Heart left ventricle (tissue), 16 donors: ENCODE measurements at places on chromosomes 7 and 10.

- H3K4me1 ChIP-seq = no peaks in the 10 kb centered on the region
- no peaks in the 10 kb centered on the region for H3K36me3 ChIP-seq
- H3K27me3 ChIP-seq = no peaks in the 10 kb centered on the region
- H3K4me3 ChIP-seq = no peak overlapping the region
- no peak for DNase-seq
Measured at GRCh38 chr10:12777840-12778585, 223.5 kb downstream of the CCDC3 start.

GRCh38 chr7:129401228-129401966 lies 32.8 kb upstream of the STRIP2 start:
- DNase-seq = no peak
- H3K27ac ChIP-seq = no peak overlapping the region
- H3K4me1 ChIP-seq = no peaks in the 10 kb centered on the region
- no peaks in the 10 kb centered on the region for H3K36me3 ChIP-seq

DNA sequence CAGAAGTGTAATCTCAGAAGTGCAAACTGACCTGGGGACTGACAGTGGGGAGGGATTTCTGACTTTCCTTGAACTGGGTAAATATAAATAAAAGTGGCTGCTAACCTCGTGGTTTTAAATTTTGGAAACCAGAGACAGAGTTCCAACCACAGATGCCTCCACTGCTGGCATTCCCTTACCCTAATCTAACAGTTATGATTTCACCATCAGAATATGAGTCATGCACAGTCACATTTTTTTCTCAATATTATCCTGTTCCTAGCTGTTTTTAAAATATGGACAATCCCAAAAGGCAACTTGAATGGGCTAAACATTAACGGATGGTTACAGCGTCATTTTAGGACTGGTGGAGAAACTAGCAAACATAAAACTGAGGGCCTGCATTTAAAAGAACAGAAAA lies 264.3 kb upstream of the INHBA start:
- H3K27ac ChIP-seq = no peak overlapping the region
- H3K36me3 ChIP-seq = peaks cover 28% of the 10 kb centered on the region
- H3K27me3 ChIP-seq = no peaks in the 10 kb centered on the region
- DNase-seq = no peak
- H3K4me3 ChIP-seq = no peak overlapping the region
- no peaks in the 10 kb centered on the region for H3K4me1 ChIP-seq

DNA sequence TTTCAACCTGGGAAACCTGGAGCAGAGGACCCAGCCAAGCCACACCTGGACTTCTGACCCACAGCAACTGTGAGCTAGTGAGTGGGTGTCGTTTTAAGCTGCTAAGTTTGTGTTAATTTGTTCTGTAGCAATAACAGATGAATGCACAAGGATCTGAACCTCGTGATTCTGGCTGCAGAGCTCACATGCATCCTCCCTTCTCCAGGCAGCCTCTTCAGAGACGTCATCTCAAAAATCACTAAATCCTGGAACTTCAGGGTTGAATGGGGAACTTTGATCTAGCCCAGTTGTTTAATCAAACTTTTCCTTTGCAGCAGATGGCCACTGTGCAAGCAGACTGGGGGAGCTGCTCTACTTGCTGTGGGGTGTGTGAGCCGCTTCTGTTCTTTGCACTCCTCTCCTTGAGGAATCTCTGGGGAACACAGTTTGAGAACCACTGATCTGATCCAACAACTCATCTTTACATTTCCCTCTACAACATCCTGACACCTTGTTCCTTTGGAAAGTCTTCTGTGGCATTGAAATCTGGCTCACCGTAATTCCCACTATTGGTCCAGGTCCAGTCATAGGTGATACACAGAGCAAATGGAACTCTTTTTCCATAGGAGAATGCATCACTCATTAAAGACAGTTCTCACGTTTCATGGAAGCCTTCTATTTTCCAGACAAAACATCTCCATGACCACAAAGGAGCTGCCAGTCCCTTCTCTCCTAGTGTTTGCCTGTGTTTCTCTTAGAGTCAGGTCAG lies 90.3 kb downstream of the CHN2 start:
- peaks cover 5% of the 10 kb centered on the region for H3K4me1 ChIP-seq
- DNase-seq = no peak
- H3K4me3 ChIP-seq = no peak overlapping the region
- no peaks in the 10 kb centered on the region for H3K27me3 ChIP-seq
- no peak overlapping the region for H3K27ac ChIP-seq

GRCh38 chr10:32952541-32953276 lies 5.3 kb downstream of the ITGB1 start:
- H3K27ac ChIP-seq = no peak overlapping the region
- no peaks in the 10 kb centered on the region for H3K36me3 ChIP-seq
- H3K4me3 ChIP-seq = no peak overlapping the region
- H3K4me1 ChIP-seq = peaks cover 92% of the 10 kb centered on the region
- no peak for DNase-seq
- no peaks in the 10 kb centered on the region for H3K27me3 ChIP-seq

- H3K27ac ChIP-seq = no peak overlapping the region
- no peak overlapping the region for H3K4me3 ChIP-seq
- H3K27me3 ChIP-seq = no peaks in the 10 kb centered on the region
- no peak for DNase-seq
Measured at GRCh38 chr7:91571601-91572000, 307.4 kb downstream of the FZD1 start.

DNA sequence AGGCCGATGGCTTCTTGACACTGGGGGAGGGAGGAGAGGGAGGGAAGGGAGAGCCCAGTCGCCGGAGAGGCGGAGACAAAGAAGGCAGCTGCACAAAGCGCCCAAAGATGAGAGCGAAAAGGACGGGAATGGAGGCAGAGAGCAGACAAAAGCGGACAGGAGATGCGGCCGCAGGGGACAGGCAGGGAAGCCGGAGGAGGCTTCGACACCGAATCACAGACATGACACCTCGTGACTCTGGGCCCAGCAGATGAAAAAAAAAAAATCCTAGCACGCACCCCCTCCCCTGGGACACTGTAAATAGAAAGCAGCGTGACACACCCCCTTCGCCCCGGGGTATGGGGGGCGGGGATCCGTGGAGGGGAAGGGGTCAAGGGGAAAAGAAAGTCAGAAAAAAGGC lies 976 bp downstream of the NAT16 start:
- H3K27me3 ChIP-seq = peaks cover 36% of the 10 kb centered on the region
- no peaks in the 10 kb centered on the region for H3K36me3 ChIP-seq
- peaks cover 16% of the 10 kb centered on the region for H3K4me1 ChIP-seq
- no peak overlapping the region for H3K27ac ChIP-seq
- no peak for DNase-seq

DNA sequence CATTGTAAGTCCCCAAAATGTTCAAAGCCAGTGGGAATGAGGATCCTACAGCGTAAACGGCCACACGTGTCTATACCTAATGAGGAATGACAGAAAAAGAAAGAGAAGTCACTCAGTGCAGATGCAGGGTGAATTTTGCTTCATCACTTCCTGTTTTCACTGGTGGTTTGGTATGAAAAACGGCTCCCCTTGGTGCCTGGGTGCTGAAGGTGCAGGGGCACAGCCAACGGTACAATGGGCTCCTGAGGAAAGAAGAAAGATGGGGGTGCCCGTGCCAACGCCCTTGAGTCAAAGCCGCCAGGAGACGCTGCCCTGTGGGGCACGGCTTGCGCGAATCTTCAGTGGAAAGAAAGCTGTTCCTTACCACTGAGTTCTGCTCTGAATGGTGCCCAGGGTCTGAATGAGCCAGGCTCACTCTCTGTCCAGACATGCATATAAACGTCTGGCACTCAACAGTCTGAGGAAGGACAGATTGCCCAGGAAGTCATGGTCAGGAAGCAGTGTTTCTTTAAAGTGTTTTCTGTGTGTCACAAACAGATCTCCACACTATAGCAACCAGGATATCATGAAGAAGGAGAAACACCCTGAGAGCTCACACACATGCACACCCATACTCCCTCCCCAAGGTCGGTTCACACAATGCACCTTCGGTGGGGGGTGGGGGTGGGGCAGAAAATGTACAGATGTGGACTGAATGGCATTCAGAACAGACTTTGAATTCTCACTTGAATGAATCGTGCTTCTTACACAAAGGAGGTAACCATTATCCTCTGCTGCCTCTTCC lies 105.8 kb downstream of the ELMO1 start:
- no peak for DNase-seq
- H3K36me3 ChIP-seq = no peaks in the 10 kb centered on the region
- peaks cover 17% of the 10 kb centered on the region for H3K4me1 ChIP-seq
- H3K27me3 ChIP-seq = no peaks in the 10 kb centered on the region
- H3K27ac ChIP-seq = no peak overlapping the region

DNA sequence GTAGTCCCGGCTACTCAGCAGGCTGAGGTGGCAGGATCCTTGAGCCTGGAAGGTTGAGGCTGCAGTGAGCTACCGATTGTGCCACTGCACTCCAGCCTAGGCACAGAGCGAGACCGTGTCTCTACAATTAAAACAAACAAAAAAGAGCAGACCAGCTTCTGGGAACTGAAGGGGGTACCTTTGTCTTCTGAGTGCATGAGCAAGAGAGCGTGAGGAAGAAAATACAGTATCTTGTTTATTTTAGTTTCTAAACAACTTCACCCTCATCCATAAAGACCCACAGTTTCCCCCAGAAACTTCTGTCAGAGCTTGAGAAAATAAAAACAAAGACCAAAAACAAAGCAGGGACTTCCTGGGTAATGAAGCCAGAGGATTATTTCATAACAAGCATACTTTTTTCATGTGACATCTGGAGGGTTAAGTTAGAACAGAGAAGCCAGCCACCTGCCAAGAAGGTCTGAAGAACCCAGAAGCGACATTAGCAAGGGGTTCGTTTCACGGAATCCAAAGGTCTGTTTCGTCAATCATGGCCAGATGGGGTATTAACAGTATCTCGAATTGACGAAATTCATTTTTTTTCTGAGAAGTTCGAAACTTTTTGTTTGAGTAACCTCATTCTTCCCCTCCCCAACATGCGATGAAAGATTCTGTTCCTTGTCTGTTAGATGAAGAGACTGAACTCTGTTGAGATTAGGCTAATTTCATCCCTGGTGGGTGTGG lies 10.2 kb upstream of the IL2RA start:
- no peak overlapping the region for H3K4me3 ChIP-seq
- peak overlapping the region; percentile 44 for H3K27ac ChIP-seq
- H3K4me1 ChIP-seq = no peaks in the 10 kb centered on the region
- no peak for DNase-seq
- H3K36me3 ChIP-seq = no peaks in the 10 kb centered on the region

DNA sequence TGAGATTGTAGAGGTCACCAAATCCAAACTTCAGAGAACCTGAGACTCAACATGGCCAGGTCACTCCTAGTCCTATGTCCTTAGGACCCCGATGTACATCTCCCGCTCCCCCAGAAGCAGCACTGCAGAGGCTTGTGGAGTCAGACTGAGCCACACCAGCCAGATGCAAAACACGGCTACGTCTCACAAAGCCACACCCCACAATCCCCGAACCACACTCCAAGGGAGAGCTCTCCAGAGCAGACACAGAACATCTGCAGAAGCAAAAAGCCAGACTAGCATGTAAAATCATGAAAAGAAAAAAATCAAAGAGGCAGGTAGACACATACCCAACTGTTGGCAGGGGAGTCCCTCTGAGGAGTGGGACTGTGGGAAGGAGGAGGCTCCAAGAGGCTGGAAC lies 104.9 kb downstream of the CTBP2 start:
- peak overlapping the region; percentile 90 for H3K27ac ChIP-seq
- H3K4me1 ChIP-seq = peaks cover 61% of the 10 kb centered on the region
- no peaks in the 10 kb centered on the region for H3K27me3 ChIP-seq
- H3K4me3 ChIP-seq = no peak overlapping the region

- H3K27ac ChIP-seq = no peak overlapping the region
- H3K27me3 ChIP-seq = no peaks in the 10 kb centered on the region
- no peaks in the 10 kb centered on the region for H3K4me1 ChIP-seq
- no peaks in the 10 kb centered on the region for H3K36me3 ChIP-seq
- H3K4me3 ChIP-seq = no peak overlapping the region
Measured at GRCh38 chr10:44651834-44652233, 259.3 kb upstream of the TMEM72 start.

DNA sequence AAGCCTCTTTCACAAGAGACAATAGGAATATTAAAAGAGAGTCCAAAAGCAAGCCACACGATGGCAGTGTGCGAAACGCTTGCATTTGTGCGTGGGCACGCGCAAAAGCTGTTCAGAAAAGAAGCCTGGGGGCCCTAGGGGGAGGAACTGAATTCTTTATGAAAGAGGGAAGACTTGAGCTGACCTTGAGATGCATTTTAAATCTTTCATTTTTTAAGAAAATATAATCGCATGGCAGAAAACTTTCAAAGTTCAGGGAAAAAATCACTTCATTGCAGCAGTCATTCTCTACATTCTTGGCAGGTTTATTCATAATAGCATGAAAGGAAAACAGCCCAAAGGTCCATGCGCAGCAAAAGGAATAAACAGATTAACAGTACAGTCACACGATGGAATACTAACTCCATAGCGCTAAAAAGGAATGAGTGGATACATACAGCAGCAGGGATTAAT lies 206.5 kb upstream of the PRKCQ start:
- no peaks in the 10 kb centered on the region for H3K36me3 ChIP-seq
- DNase-seq = no peak
- no peaks in the 10 kb centered on the region for H3K27me3 ChIP-seq
- no peaks in the 10 kb centered on the region for H3K4me1 ChIP-seq
- no peak overlapping the region for H3K27ac ChIP-seq

GRCh38 chr7:109282726-109283125 lies 713.1 kb downstream of the DNAJB9 start:
- H3K4me1 ChIP-seq = no peaks in the 10 kb centered on the region
- H3K36me3 ChIP-seq = no peaks in the 10 kb centered on the region
- H3K27me3 ChIP-seq = no peaks in the 10 kb centered on the region
- H3K27ac ChIP-seq = no peak overlapping the region
- no peak for DNase-seq

DNA sequence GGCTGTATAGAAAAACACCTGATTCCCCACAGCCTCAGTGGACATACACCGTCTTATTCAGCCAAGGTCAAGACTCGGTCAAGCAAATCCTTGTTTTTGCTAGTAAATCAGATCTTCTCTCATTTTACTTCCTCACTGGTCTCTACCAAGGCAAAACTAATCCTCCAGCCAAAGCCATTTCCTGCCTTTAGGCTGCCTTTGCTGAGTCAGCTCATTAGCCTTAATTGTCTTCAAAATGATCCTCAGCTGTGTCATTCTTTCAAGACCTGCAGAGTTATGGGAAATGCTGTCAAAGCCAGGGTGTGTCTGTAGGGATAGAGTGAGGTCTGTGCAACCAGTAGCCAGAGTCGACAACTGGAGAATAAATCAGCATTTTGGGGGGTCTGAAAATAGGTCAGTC lies 107.2 kb upstream of the FAM180A start:
- H3K36me3 ChIP-seq = no peaks in the 10 kb centered on the region
- no peak overlapping the region for H3K4me3 ChIP-seq
- H3K4me1 ChIP-seq = peaks cover 11% of the 10 kb centered on the region
- H3K27me3 ChIP-seq = no peaks in the 10 kb centered on the region
- no peak overlapping the region for H3K27ac ChIP-seq

GRCh38 chr7:38448054-38448453 lies 174.6 kb upstream of the TARP start:
- DNase-seq = no peak
- H3K27me3 ChIP-seq = no peaks in the 10 kb centered on the region
- no peak overlapping the region for H3K27ac ChIP-seq
- H3K4me1 ChIP-seq = peaks cover 11% of the 10 kb centered on the region
- no peaks in the 10 kb centered on the region for H3K36me3 ChIP-seq
